ENCODE measurements at places on chromosomes 4 and X. TPM values are rescaled to one million over a fixed set of nuclear protein-coding genes. Genes with fewer than 3 reads are reported as not detected.

GRCh38 chrX:148309413-148309812 is 191.0 kb upstream of the AFF2 start:
- ATAC-seq, result no peak

GRCh38 chrX:154353172-154353843 is 21.1 kb downstream of the FLNA start:
- ATAC-seq, result no peak

DNA sequence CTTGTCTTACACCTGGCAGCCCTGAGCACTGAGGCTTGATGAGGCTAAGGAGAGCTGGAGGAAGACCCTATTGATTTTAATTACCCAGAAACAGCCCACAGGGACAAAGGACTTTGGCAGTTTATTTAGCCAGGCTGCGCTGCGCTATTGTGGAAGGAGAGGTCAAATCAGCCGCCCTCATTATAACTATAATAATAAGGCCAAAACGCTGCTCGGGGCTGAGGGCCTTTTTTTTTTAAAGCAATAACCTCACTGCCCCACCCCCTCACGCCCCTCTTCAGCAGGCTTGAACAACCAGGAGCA is 60.6 kb upstream of the NKX1-1 start:
- ATAC-seq, result no peak

DNA sequence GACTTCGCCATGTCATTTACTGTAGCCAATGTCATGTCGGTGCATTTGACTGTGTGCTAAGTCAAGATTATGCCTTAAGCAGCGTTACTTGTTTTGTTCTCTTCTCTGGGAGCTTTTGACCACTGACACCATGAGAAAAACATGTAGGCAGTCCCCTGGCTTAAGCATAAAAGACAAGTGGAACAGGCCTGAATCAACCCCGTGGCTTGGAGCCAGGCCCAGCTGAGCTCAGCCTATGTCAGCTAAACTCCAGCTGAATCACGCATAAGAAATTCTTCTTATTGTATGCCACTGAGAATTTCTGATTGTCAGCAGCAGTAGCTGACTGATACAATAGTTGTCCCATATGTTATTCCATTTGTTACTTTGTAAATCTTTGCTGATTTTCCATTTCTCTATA is 261.9 kb downstream of the CBLL2 start:
- no peak for ATAC-seq

DNA sequence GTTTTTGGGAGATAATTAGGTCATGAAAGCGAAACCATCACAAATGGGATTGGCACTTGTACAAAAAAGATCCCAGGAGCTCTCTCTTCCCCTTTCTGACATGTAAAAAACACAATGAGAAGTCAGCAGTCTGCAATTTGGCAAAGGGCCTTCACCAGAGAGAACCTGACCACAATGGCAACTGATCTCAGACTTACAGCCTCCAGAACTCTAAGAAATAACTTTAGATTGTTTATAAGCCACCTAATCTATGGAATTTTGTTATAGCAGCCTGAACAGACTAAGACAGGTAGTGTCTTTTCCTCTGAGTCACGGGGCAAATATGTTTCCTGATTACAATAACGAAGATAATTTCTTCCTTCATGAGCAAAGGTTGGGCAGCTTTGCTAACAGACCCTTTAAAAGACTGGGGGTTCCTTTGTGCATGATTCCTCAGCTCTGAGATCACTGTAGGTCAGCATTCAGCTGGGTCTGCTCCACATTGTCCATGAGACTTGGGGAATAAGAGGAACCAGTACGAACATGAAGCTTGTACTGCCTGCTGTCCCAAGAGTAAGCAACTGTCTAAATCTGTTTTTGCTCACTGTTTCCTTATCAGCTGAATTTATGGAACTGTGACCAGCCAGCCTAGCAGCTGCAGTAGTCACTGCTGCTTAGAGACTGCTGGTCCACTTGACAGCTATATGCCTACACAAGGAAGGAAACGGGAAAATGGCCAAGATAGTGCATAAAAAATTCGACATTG is 191.6 kb downstream of the ANAPC10 start:
- ATAC-seq, result no peak

DNA sequence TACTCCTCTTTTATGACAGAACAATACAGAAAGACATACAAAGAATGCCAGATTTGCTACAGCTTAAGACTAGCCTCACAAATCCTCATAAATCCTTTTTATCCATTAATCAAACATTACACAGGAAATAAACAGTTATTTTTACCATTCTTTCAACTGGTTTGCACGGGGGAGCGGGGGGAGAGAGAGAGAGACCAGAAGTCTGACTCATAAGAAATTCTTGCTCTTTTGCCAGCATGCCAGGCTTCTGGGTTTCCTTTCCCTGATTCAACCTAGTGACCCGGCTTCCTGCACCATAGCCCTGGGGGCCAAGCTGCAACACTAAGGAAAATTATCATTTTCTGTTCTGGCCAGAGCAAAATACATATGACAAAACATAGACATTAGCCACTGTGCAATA is 6.8 kb upstream of the RRAGB start:
- ATAC-seq, result peak; percentile 60

DNA sequence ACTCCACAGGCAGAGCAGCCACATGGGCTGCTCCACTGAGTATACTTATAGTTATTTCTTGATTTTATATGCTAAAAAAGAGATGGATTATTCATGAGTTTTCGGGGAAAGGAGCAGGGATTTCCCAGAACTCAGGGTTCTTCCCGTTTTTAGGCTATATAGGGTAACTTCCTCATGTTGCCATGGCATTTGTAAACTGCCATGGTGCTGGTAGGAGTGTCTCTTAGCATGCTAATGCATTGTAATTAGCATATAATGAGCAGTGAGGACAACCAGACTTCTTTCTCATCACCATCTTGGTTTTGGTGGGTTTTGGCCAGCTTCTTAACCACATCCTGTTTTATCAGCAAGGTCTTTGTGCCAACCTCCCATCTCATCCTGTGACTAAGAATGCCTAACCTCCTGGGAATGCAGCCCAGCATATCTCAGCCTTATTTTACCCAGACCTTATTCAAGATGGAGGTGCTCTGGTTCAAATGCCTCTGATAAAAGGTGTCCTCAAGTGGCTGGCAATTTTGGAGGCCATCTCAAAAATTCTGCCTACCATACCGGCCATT is 213.0 kb upstream of the VEGFC start:
- ATAC-seq, result no peak

GRCh38 chrX:132092439-132093065 is 35.3 kb downstream of the FRMD7 start:
- peak; percentile 48 for ATAC-seq

GRCh38 chr4:8730681-8731080 is 138.1 kb downstream of the CPZ start:
- ATAC-seq, result no peak

DNA sequence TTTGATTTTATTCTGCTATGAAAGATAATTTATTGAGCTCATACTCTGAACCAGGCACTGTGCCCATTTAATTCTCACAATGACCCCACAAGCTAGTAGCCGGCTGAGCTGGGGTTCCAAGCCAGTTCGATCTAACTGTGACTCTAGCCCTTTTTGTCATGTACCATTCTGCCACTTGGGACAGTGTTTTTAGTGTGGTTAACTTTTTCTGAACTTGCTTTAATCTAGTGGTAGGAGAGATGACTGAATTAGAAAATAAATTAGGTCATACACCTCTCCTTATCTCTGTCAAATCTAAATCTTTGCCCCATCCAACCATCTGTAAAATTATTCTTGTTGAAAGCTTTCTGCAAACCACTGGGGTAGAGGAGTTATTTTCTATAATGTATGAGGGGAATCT is 136.0 kb downstream of the CBR4 start:
- no peak for ATAC-seq

IL13RA1 gene
- total RNA-seq, result 96.5 TPM

FSTL5 gene
- 0.27 TPM for total RNA-seq

PCDH7 gene
- 225 TPM for total RNA-seq

PDZD4 gene
- total RNA-seq, result 36.8 TPM
